ENCODE measurements at places on chromosomes 3 and 15.

GRCh38 chr3:159732172-159733111 lies 256.2 kb upstream of the IL12A start:
- no peak for DNase-seq

DNA sequence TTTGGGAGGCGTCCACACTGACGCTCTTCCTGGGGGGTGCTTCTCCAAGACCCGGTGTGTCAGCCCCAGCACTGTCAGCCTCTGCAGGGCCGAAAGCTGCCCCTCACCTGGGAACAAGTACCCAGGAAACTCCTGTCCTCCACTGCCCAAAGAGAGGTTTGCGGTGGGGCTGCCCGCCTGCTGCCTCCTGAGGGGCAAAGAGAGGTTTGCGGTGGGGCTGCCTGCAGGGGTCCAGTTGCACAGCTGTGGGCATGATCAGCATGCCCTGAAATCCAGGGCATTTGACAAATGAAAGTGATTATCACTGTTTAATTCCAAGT lies 15.1 kb upstream of the SNRPA1 start:
- DNase-seq = no peak

- no peak for DNase-seq
Measured at GRCh38 chr15:23072633-23073032, 33.3 kb upstream of the TUBGCP5 start.

DNA sequence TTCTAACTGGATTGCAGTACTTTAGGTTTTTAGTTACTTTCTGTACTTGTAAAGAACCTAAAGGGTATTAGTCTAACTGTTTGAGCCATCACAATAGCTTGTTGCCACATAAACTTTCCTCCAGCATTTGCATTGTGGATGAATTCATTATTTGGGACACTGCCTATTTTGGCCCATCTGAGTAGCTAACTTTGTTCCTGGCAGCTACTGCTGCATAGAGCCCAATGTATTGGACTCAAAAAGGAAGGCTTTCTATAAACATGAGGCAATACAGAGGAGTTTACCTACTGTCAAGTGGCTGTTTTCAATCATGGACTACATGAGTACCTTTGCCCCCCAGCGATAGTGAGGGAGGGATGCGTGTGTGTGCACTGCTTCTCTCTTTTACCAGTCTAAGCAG lies 1.9 kb downstream of the ROBO2 start:
- DNase-seq = no peak

- no peak for DNase-seq
Measured at GRCh38 chr3:82509106-82509842, 747.8 kb upstream of the GBE1 start.

GRCh38 chr3:10647376-10647775 lies 142.0 kb upstream of the ATP2B2 start:
- no peak for DNase-seq

GRCh38 chr3:179450901-179451264 lies 387 bp downstream of the GNB4 start:
- no peak for DNase-seq

DNA sequence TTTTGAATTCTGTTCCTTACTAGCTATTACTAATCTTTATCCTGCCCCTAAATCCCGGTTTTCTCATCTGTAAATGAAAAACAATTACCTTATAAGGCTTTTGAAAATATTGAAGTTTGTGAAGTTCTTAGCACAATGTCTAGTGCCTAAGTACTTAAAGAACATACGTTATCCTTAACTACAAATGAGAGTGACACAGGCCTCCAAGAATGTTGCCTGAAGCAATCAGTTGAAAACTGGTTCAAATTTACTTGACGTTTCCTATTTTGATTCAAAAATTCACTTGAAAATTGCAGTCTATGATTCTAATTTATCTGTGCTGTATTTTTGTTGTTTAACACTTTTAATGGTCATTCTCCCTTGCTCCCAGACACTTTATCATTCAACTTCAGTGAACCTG lies 3.2 kb downstream of the SENP7 start:
- DNase-seq = no peak

- no peak for DNase-seq
Measured at GRCh38 chr3:51381333-51381705, 3.8 kb upstream of the MANF start.

DNA sequence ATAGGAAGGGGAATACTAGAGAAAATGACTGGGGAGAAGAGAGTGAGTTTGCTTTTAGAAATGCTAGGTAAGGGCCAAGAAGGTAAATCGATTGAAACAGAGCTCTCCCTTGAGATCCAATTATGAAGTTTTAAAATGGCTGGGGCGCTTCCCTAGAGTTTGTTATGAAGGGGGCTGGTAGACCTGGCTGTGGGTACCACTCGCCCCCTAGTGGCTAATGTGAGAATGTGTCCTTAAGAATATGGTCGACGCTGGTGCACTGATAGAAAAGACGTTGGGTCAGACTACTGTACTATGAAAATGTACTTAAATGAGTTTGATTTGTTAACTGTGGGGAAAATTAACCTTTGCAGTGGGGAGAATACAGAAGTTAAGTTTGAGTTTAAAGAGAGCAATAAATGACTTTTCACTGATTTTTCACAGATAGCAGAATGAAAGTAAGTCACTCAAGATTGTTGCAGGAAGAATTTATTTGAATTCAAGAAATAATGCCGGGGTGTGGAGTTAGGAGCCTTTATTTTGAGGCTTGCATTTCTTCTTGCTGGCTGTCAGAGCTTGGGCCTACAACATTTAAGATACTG lies 9.2 kb downstream of the TMPRSS7 start:
- DNase-seq = peak; percentile 1

DNA sequence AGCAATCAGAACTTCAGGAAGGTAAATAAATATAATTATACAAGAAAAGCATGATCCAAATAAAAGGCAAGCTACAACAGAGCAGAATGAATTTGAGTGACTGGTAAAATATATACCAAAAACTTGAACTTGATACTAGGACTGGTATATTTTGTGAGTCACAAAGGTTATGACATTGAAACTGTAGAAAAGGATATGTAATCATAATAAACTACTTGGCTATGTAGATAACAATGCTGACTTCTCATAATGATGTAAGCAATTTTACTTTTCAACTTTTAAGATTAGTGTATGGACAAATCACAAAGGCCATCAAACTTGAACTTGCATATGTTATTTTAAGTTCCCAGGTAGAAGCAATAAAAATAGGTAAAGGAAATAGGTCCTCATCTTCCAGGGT lies 384.5 kb upstream of the NECTIN3 start:
- no peak for DNase-seq

GRCh38 chr3:169117264-169117663 lies 546.2 kb downstream of the MECOM start:
- no peak for DNase-seq

DNA sequence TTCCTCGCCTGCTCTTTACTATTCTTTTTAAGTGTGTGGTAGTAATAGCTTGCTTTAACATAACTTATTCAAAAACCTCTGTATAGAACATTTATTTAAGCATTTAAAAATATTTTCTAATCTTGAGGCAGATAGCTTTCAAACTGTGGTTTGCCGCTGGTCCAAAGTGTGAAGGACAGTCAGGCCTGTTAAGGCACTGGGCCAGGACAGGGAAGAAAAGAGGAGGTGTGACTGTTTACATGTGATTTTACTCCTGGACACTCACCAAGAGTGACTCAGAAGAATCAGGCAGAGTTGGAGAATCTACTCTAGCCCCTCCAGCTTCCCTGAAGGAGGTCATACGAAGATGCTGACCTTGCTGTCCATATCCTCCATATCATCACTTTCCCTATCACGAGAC lies 44.7 kb downstream of the CEP152 start:
- DNase-seq = no peak

DNA sequence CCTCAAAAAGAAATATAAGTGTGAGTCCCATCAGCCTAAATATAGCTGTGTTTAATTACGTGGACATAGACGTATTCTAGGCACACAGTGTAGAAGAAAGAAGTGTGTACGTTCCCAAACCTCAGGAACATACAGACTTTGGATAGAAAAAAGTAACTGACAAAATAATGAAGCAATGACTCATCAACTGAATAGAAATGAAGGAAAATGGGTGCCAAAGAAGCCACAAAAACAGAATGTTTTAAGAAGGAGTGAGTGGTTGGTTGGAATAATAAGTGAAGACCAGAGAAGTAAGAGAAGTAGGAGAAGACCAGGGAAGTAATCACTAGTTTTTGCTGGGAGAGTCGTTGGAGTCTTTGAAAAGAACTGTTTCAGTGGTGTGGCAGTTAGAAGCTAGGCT lies 518.1 kb downstream of the ROBO1 start:
- no peak for DNase-seq

DNA sequence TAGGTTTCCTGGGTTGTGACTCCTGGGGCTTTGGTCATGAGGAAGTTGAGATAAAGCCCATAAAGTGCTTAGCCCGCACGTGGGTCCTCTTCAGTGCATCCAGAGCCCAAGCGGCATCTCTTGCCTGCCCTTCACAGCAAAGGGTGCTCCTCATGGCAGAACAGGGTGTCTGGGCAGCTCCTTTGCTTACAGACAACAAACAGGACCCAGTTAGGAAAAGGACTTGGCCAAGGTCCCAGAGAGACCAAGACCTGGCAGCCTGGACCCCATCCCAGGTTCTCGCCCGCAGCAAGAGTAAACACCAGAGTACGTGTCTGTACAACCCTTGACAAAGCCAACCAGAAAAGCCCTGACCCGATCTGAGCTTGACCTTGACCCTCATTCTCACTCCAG lies 27.0 kb downstream of the ALS2CL start:
- DNase-seq = no peak

DNA sequence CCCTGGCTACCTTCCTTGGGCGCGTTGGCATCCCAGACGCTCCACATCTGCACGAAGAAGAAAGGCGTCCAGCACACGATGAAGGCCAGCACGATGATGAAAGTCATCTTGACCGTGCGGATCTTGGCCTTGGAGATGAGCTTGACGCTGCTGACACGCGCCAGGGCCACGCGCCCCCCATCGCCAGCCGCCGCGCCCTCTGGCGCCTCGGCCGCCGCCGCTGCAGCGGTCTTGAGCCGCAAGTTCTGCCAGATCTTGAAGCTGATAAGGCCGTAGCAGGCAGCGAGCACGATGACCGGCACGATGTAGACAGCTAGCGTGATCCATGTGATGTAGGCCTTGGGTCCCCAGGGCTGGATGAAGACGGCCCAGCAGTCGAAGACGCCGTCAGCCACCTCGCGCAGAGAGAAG lies 2.2 kb downstream of the OXTR start:
- DNase-seq = no peak

DNA sequence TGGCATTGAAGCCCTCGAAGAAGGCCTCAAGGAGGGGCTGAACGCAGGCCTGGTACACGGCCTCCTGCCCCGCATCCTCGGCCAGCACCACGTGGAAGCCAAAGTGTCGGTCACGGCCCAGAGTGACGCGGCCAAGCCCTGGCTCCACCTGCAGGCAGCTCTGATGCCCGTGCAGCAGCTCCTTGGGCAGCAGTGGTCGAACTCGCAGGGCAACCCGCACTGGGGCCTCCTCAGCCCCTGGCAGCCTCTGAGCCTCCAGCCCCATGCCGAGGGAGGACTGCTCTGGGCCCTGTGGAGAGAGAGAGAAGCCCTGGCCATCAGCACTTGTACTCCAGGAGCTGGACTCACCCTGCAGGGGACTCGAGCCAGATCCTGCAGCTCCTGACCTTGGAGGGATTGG lies 2.6 kb downstream of the KIF7 start:
- no peak for DNase-seq

GRCh38 chr3:122066331-122067213 lies 11.4 kb downstream of the CD86 start:
- DNase-seq = no peak

DNA sequence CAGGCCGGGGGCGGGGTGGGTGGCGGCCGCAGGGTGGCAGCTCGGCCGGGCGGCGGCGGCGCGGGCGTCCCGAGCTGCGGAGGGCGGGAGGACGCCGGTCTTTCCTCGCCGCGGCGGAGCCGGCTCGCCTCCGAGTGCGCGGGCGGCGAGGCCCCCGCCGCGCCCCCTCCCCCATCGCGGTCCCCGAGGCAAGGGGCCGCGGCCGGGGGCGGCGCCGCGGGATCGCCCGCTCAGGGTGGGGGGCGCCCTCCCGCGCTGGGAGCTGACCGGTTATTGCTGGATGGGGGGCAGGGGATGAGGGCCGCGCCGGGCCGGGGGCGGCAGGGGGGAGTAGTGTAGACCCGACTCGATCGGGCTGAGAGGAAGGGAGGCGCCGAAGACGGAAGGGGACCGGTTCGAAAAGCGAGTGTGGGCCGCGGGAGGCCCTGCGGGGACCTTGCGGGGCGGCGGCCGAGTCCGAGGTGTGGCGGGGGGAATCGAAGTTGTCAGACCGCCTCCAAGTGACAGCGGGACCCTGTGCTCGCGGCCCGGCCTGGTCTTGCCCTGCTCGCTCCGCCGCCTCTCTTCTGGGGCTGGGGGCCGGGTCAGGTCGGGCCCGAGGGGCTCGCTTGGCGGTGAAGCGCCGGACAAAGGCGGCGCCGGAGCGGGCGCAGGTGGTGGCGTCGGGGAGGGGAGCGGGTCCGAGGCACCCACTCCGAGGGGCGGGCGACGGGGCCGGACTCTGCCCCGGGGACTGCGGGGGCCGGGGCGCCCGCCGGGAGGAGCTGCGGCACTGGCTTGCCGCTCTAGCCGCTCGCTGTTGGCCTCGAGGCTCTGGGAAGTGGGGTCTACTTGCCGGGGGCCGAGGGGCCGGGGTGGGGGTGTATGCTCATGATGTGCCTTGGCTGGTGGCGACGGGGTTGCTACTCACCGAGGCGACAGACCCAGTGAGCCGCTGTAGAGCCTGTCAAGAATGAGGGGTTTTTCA lies 1.1 kb downstream of the BAHD1 start:
- no peak for DNase-seq

DNA sequence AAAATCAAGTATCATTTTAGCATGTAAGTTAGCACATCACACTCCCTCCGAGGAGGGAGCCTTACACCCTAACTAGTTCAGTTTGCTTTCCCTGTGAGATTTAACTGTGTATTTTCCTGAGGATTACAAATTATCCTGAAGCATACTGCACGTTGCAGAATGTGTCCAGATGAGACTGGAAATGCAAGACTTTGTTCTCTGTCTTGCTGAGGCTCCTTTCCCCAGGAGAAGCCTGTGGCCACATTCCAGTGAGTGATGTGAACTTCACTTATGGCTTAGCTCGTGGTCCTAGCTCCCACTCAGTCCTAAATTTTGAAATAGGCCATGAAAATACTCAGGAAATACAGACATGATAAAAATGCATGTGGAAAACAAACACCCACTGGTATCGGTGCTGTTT lies 23.7 kb downstream of the PDZRN3 start:
- DNase-seq = no peak

GRCh38 chr15:75921732-75922703 lies 18.3 kb downstream of the FBXO22 start:
- no peak for DNase-seq

DNA sequence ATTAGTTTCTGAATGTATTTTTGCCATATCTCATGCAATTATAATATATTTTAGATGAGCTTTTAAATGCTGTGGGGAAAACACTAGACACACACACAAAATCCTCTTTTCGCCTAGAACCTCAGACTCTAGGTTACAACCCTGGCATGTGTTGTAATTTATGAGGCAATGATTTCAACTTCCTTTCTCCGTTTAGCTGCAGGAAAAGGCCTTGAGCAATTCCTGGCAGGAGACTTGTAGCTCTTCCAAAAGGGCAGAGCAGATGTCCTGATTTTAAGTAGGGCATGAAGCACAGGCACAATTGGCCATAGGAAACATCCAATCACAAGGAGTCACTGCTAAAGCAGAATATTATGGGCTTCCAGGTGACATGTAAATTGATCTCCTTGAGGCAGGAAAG lies 82.0 kb downstream of the GPR156 start:
- no peak for DNase-seq

Measured in esophagus squamous epithelium (tissue), 5 donors.